ENCODE measurements at places on chromosomes 1 and 21. TPM values are rescaled to one million over a fixed set of nuclear protein-coding genes. Genes with fewer than 3 reads are reported as not detected.

Gene CYP4B1
- 20.9 TPM for total RNA-seq

Gene FMN2
- total RNA-seq: 60.1 TPM

Gene PTPN7
- total RNA-seq: 2.5 TPM

Gene TMPRSS15
- not detected for total RNA-seq
